ENCODE measurements at places on chromosomes 2 and 18.
A peak's percentile ranks its signal among the peaks of the same experiment; 100 is the strongest.

GRCh38 chr18:77571743-77572142 is 322.1 kb downstream of the GALR1 start:
- DNase-seq = no peak

- no peak for DNase-seq
Measured at GRCh38 chr2:189681903-189682302, 7.4 kb downstream of the ANKAR start.

- no peak for DNase-seq
Measured at GRCh38 chr2:96839875-96840850, 3.7 kb downstream of the ANKRD23 start.

DNA sequence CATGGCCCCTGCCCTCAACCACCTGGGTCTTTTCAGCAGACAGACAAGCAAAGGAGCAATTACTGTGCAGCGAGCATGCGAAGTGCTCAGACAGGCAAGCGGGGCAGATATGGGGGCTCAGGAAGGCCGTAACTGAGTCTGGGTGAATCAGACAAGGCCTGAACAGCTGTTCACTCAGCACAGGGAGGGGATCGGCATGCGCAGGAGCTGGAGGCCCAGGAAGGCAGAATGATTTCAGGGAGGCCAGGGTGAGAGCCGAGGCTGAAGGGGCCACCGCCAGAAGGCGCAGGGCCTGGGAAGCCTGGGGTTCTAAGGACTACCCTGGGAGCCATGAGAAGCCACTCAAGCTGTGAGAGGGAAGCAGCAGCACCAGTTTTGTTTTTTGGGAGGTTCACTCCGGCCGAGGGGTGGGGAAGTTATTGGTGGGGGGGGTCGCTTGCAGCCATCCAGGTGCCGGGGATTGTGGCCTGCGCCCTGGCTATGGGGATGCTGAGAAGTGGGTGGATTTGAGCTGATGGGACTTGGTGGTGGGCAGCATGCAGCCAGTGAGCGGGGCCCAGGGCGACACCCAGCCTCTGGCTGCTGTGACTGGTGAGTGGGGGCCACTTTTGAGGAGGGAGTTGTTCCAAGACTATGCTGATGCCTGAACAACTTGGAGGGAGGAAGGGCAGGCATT is 132.2 kb downstream of the TSN start:
- DNase-seq = no peak

DNA sequence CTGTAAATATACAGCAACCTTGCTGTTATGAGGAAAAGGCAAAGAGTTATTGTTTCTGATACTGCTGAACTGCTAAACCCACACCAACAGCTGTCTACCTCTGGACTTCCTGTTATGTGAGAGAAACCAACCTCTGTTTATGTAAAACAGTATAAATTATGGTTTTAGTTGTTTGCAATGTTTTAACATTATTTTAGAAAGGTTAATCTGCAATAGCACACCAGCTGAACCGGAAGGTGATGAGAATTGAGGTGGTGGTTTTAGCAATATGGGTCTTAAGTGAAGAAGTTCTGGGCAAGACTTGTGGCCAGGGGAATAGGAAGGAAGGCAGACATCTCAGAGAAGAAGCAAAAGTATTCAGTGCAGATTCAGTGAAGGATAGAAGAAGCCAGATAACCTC is 237.8 kb downstream of the PLCL1 start:
- no peak for DNase-seq

GRCh38 chr2:69291004-69291650 is 95.9 kb downstream of the GFPT1 start:
- DNase-seq = peak; percentile 78

- no peak for DNase-seq
Measured at GRCh38 chr18:73509460-73509859, 638.2 kb downstream of the FBXO15 start.

- no peak for DNase-seq
Measured at GRCh38 chr2:152573168-152573567, 144.1 kb downstream of the PRPF40A start.

DNA sequence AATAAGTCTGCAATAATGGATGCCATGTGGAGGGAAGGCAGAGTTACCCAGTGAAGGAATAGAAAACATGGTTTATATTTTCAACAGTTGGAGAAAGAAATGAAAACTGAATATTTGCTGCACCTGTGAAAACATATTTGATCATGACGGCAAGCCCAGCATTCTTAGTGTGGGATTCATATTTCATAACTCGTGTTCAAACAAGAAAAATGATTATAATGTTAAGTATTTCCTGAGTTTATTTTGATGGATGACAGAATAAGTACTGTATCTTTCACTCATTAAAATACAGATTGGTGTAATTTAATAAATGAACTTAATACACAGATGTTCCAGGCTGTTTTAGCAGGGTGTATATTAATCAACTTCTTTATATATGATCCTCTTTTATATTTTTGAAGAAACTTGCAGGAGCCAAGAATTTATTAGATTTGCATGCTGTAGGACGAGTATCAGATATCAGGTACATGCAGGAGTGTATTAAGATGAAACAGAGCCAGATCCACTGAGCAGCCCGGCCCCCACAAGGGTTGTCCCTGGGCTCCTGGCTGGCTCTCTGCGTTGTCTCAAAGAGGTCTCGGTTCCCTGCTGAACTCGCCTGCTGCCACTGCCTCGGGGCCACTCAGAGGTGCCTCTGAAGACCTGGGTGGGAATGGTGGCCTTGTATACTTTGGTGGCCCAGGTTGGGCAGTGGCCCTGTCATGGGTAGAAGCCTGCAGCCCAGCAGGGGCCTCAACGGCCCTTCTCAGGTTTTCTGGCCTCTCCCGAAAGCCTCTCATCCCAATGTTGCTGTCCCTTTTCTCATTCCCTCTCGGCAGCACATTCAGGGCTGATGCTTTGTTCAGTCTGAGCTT is 95.0 kb upstream of the LDAH start:
- no peak for DNase-seq

Data from right hindlimb (tissue), 1 donor.